Activated naive CD4-positive, alpha-beta T cell treated with anti-CD3 and anti-CD28 coated beads, Interleukin-2, amount 50 U/mL, for 72 hours (primary cell): ENCODE measurements at places on chromosomes 5 and 9. TPM values are rescaled to one million over a fixed set of nuclear protein-coding genes. Genes with fewer than 3 reads are reported as not detected.
A peak's percentile ranks its signal among the peaks of the same experiment; 100 is the strongest.

GRCh38 chr9:108356806-108357205, 499.0 kb downstream of the ACTL7B start:
- DNase-seq = no peak

GRCh38 chr9:703392-703791, 138.1 kb upstream of the DMRT1 start:
- DNase-seq = no peak

DNA sequence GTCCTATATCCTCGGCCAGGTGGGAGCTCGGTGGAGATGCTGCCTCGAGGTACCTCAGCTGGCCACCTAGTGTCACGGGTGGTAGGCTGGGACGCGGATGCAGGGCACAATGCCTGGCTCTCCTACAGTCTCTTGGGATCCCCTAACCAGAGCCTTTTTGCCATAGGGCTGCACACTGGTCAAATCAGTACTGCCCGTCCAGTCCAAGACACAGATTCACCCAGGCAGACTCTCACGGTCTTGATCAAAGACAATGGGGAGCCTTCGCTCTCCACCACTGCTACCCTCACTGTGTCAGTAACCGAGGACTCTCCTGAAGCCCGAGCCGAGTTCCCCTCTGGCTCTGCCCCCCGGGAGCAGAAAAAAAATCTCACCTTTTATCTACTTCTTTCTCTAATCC, 2.0 kb downstream of the PCDHGC3 start:
- no peak for DNase-seq

TLE4 gene
- total RNA-seq = 20.9 TPM

CLTB gene
- total RNA-seq = 48.6 TPM

GRCh38 chr5:54713923-54714581, 196.5 kb downstream of the SNX18 start:
- no peak for DNase-seq

DNA sequence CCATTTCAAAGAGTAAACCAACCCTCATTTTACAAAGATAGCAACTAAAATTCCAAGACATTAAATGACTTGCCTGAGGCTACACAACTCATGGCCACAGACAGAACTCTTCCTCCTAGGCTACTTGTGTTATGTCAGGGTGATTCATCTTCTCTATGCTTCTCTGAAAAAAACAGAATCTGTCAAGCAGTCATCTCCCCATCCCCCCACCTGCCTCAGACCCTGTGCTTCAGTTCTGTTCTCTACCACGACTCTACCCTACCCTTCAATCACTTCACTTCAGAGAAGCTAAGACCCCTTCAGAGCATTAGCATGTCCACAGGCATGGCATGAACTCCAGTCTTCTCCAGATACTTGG, 277.7 kb upstream of the PTGER4 start:
- DNase-seq = no peak

- DNase-seq = no peak
These were observed 277.2 kb upstream of the ZNF608 start for GRCh38 chr5:125023673-125024072.

- DNase-seq = no peak
These were observed 37.0 kb upstream of the IL7R start for GRCh38 chr5:35819668-35820067.

PSD2 gene
- not detected for total RNA-seq

GRCh38 chr5:153350175-153350883, 140.1 kb upstream of the GRIA1 start:
- DNase-seq = no peak

ZDHHC11 gene
- total RNA-seq = 3.4 TPM

- peak; percentile 75 for DNase-seq
These were observed 32.2 kb downstream of the ANXA2R start for GRCh38 chr5:43007911-43008362.

- no peak for DNase-seq
These were observed 376.7 kb downstream of the GABRG2 start for GRCh38 chr5:162444129-162444762.

DNA sequence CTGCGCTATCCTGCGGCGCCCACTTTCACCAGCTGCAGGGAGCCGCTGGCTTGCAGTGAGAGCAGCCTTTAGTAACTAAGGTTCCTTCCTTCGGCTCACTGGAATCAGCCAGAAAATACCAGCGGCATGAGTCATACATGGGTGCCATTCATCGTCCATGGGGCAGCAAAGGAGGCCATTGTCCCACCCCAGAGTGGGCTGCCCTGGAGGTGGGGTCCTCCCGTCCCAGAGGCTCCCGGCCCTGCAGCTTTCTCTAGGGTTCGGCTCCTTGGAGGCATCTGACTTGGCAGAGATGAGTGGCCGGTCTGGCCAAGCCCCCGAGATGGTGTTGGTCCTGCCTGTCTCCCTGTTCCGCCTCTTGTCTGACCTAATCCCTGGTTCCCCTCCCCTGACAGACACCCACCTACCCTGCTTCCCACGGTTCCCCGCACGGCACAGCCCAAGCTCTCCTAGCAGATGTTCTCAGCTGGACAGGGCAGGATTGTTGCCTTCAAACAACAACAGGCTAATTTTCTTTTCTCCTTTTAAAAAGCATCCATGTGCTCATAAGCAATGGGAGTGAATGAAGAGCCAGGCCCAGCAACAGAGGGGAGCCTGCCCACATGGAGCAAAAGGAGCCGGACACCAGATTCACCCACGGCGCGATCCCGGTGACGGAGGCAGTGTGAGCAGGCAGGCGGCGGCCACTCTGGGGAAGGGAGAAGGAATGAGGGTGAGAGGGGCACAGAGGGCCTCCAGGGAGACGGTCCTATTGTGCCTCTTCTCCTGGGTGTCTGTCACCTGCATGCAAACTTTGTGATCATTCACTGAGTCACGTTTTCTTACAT, 97.0 kb upstream of the COL5A1 start:
- DNase-seq = no peak

TGFBI gene
- total RNA-seq = not detected

TAS2R1 gene
- total RNA-seq = not detected

DNA sequence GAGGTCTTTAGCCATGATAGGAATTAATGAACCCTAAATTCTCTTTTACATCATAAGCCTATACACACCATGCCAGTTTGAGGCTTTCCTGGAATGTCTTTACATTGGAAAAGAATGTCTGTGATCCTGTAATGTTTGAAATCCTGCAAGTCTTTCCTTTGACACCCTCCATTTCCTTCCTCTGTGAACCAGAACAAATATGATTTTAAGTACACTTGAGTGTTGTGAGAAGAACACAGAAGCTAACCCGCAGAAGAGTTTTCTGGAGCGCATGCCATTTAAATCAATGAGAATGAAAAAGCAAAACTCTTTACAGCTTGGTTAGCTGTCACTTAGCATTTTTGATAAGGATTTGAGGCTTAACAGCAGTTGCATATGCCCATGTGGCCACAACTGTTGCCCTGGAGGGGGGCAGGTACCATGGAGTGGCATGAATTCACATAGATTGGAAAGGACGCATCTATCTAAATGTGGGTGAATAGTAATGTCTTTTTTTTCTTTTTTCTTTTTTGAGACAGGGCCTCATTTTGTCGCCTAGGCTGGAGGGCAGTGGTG, 372.6 kb downstream of the KDM4C start:
- DNase-seq = no peak

DNA sequence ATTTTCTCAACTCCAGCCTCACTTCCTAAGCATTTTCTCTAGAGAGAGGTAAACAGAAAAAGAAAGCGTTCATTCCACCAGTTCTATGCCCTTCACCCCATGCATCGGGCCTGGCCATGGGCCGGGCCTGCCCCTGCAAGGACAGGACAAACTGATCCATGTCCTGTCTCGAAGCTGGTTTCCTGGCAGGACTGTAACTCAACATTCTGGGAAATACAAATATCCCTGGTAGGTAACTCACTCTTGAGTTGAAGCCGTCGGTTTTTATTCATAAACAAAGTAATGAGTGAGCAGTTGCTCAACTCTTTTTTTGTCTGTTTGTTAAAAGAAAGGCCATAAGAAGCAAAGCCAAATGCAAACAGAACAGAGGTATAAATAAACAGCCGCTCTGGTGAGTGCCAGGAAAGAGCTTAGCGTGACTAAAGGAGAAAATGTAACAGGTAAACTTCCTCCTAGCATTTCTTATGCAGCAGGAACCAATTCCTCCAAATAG, 64.4 kb upstream of the DNAH5 start:
- no peak for DNase-seq

LCN9 gene
- not detected for total RNA-seq

GRCh38 chr5:131460867-131461572, 174.0 kb downstream of the RAPGEF6 start:
- no peak for DNase-seq

GRCh38 chr5:55232985-55233928, at the start of gene CCNO:
CCNO (minus strand) TSS chr5:55233608; CDS start chr5:55233523, 85 bp downstream.
- DNase-seq = no peak

SPATA9 gene
- not detected for total RNA-seq

SPATA31D4 gene
- not detected for total RNA-seq

NPR3 gene
- total RNA-seq = not detected

GRCh38 chr9:17865881-17866280, 287.0 kb downstream of the SH3GL2 start:
- DNase-seq = no peak

CCNB1 gene
- 262 TPM for total RNA-seq

EQTN gene
- total RNA-seq = not detected

DNA sequence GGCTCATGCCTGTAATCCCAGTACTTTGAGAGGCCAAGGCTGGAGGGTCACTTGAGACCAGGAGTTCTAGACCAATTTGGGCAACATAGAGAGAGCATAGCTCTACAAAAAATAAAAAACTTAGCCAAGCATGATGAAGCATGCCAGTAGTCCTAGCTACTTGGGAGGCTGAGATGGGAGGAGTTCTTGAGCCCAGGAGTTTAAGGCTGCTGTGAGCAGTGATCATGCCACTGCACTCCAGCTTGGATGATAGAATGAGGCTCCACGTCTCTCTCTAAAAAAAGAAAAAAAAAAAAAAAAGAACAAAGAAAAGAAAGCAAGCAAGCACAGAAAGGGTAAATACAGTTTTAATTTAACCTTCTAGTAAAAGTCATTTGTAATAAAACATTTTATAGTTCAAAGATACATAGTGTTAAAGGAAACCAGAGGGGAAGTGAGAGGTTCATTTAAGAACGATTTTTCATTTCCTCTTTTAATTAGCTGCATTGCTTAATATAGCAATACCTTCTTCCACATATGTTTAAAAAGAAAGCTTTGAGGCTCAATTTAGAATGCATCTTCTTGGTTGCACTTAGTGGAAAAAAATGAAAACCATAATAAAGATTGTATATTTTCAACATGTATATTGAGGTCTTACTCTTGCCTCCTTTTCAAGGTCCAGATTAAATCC, 14.9 kb downstream of the GAPT start:
- no peak for DNase-seq

ROPN1L gene
- not detected for total RNA-seq

- DNase-seq = no peak
These were observed 37.1 kb upstream of the TNC start for GRCh38 chr9:115155037-115155436.

DNA sequence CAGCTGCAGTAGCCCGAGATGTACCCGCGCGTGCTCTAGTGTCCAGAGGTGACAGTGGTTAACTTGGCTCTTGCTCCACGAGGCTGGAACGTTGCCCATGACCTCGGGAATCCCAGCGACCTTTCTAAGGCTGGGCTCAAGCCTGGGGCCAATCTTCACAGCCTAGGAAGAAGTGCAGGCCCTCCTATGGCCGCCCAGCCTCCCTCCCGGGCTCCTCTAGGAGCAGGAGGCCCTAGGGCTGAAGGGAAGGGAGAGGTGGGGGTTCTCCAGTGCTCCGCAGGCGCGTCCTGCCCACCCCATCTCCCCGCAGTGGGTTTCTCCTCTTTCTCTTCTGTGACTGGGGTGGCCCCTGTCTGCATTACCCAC, 13.3 kb downstream of the NR2F1 start:
- DNase-seq = no peak

DNA sequence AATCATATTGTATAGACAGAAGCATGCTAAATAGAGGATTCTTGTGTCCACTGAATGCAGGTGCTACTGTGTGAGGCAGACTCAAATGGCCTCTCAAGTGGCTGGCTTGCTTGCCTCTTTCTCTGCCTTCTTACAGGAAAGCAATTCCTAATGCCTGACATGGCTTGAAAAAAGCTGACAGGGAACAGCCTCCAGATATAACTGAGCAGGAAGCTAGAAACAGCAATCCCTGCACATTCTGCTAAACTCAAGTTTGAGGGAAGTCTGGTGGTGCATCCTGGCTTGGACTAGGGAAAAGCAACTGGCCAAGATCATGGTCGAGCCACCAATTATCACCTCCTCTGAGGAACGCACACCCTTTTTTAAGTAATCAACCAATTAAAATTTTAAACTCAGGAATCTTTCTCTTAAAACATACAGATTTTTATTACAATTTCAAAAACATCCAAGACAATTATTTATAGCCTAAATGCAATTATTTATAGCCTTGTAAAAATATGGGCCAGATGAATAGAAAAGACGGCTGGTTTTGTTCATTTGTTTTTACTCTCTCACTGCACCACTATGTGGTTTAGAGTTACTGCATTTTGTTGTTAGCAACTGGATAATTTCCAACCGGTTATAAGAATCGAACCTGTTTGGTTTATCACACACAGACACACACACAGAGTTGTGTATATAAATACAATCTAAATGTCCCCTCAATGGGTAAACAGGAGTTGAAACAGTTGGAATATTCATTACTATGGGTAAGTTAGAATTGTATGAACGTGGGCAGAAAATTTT, 290.9 kb upstream of the ANKRD55 start:
- DNase-seq = no peak

IL5 gene
- not detected for total RNA-seq

DNA sequence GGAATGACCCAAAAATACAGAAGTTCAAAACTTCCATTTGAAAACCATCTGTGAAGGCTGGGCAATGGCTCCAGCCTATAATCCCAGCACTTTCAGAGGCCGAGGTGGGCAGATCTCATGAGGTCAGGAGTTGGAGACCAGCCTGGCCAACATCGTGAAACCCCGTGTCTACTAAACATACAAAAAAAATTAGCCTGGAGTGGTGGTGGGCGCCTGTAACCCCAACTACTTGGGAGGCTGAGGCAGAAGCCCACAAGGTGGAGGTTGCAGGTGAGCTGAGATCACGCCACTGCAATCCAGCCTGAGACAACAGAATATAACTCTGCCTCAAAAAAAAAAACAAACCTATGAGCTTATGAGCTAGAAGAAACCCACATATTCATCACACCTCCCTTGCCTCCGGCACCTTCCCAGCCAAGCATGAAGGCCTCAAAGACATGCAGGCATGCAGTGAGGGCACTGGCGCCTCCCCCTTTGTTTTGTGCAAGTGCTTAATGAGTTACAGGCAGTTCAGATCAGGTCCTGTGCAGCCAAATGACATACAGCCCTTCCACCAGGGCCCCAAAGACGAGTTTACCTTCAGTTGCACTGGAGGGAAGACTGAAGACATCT, 9.9 kb downstream of the HNRNPH1 start:
- DNase-seq = no peak

DNA sequence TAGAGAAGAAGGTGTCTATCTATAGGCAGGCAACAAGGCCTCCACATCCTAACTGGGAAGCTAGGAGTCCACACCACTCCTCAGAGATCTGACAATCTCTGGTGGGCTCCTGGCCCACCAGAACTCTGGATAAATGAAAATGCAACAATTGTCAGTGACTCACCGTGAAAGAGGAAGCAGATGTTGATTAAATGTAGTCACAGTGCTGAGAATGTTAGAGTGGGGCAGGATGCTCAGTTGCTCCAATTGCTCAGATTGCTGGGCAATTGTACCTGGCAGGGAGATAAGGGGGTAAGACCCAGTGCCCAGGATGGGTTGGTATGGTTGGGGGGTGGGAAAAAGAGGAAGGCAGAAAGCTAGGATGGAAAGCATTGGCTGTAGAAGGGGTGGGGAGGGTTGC, 4.3 kb downstream of the CCL19 start:
- no peak for DNase-seq

- DNase-seq = no peak
These were observed 657 bp downstream of the NUP214 start for GRCh38 chr9:131126059-131126426.

IFNE gene
- not detected for total RNA-seq
